CD4-positive, alpha-beta T cell treated with Interleukin-21 for 1 hour (primary cell): ENCODE measurements at places on chromosomes 13 and 19.

GRCh38 chr13:75547917-75548316 lies 1.7 kb upstream of the UCHL3 start:
- no peak for DNase-seq

- peak; percentile 84 for DNase-seq
These were observed 155.5 kb downstream of the TBC1D4 start for GRCh38 chr13:75326173-75327134.

DNA sequence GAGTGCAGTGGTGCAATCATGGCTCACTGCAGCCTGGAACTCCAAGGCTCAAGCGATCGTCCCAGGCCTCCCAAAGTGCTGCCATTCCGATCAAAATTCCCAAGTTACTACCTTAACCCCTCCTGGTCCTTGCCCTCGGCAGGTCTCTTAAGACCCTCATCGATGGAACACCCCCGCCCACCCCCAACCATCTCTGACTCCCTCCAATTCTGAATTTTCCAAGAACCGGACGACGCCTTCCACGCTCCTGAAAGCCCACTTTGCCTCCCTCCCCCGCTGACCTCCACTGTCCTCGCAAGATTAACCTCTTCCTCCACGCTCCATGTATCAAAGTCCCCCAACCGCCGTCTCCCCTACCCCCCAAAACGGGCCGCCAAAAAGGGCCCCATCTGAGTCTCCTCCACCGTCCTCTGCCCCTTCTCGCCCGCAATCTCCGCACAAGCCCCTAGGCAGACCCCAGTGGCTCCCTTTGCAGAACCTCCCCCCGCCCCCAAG lies 539 bp downstream of the DAPK3 start:
- no peak for DNase-seq

DNA sequence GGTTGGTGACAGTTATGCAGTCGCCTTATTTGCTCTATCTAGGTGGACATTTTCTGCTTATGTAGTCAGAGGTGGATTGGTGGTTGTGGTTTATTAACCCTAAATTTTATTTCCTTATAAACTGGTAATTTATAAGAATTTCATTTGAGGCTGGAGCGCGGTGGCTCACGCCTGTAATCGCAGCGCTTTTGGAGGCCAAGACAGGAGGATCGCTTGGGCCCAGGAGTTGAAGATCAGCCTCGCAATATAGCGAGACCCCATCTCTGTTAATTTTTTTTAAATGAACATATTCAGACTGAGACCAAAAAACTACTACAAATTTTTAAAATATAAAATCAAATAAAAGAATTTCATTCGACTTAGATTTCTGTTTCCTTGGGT lies 810 bp downstream of the ZNF627 start:
- DNase-seq, result no peak

- DNase-seq, result no peak
These were observed 440.1 kb downstream of the EFNB2 start for GRCh38 chr13:106095406-106095805.

GRCh38 chr13:27125357-27126282 lies 46.0 kb downstream of the USP12 start:
- DNase-seq, result no peak

DNA sequence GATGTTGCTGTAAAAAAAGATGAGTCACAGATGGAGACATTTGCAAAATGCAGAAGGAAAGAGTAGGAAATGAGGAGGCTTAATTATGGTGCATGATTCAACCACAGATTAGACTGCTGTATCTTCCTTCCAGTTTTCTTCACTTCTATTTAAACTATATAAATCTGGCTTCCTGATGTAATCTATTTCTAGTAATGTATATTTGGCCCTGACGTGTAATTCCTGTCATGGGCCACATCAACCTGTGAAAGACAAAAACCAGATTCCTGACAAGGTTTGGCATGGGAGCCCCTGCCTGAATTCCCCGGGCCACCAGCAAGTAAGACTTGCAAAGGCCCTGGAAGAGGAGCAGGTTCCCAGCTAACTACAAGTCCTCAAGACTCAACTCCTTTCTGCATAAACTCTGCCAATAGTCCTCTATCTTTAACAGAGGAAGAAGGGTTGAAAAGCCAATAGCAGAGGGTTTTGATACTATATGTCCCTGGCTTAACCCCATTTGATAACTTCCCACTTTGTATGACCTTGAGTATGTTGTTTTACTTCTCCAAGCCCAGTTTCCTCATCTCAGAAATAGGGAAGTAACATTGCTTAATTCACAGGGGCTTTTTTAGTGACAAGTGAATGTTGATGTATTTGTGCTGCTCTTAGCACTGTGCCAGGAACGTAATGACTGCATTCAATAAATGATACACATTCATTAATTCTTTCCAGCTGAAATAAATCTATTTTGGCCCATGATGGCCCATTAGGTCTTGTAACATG lies 172.7 kb downstream of the SPRY2 start:
- peak; percentile 24 for DNase-seq

DNA sequence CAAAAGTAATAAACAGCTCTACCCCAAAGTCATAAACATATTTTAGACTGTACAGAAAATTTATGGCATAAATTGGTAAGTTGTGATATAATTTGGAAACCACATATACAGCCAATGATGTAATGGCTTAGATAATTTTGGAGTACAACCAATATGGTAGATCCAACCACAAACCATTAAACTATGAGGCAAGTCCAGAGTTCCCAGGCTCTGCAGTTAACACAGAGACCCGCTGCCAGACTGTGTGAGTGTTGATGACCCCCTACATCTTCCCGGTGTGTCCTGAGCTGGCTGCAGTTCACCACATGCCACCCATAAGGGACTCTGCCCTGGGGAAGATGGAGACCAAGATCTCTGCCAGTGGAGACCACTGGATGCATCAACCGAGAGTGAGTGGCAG lies 9.9 kb upstream of the SERPINE3 start:
- DNase-seq, result no peak

DNA sequence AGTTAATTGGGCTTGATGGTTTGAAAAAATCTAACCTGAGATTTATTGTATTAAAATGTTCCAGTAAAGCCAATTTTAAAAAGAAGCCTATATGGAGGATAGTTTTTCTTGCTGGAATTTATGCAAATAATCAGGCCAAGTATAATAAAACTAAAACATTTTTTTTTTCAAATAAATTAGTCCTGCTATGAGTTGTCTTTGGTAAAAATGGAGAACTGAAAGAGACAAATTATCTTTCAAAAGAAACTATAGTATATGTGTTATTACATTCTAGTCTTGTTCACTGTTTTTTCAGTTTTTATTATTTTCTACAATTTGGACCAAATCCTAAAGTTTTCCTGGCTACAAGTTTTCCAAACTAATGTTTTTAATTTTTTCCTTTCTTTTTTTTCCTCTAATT lies 468.9 kb downstream of the UQCRFS1 start:
- DNase-seq, result no peak

- DNase-seq, result no peak
These were observed 23.7 kb downstream of the ZNF175 start for GRCh38 chr19:51594774-51595109.

DNA sequence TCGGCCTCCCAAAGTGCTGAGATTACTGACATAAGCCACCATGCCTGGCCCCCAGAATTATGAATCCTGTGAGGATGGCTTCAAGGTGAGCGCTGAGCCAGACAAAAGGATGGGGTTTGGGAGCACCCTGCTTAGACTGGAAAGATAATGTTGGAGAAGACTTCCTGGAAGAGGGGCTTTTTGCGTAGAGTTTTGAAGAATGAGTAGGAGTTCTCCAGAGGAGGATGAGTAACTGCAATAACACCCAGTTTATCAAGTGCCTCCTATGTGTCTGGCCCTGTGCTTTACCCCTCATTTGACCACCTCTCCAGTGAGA lies 641 bp upstream of the GDF15 start:
- DNase-seq, result no peak

DNA sequence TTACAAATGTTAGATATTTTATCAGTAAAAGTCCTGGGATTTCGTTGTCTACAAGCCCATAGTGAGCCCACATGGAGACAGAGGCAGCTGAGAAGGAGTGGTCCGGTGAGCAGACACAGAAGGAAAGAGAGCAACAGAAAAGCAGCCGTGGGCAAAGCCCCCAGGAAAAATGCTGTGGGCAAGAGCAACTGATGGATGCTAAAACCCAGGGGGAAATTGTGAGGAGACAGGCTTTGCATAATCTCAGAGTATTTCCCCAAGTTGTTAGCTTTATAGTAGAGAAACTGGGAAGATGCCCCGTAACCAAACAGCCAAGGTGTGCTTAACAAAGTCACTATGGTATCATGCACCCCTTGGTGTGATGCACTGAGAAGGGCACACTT lies 35.1 kb downstream of the GJA3 start:
- DNase-seq, result no peak

GRCh38 chr19:6412447-6413091 lies 12.0 kb downstream of the KHSRP start:
- DNase-seq, result peak; percentile 54
